ENCODE measurements at places on chromosomes 13 and 19. TPM values are rescaled to one million over a fixed set of nuclear protein-coding genes. Genes with fewer than 3 reads are reported as not detected.
A peak's percentile ranks its signal among the peaks of the same experiment; 100 is the strongest.

RPS28 gene
- 1,480 TPM for total RNA-seq

MEIS3 gene
- total RNA-seq: not detected

ATP1A3 gene
- 2.0 TPM for total RNA-seq

CADM4 gene
- total RNA-seq: 0.12 TPM

LENG9 gene
- 3.8 TPM for total RNA-seq

FBXW9 gene
- total RNA-seq: 5.3 TPM

ZNF814 gene
- total RNA-seq: 22.2 TPM

C19orf25 gene
- total RNA-seq: 33.2 TPM

POLR2I gene
- 56.4 TPM for total RNA-seq

RNF113B gene
- total RNA-seq: not detected

ACP7 gene
- not detected for total RNA-seq

FIZ1 gene
- total RNA-seq: 16.9 TPM

CDC42EP5 gene
- total RNA-seq: not detected

DNA sequence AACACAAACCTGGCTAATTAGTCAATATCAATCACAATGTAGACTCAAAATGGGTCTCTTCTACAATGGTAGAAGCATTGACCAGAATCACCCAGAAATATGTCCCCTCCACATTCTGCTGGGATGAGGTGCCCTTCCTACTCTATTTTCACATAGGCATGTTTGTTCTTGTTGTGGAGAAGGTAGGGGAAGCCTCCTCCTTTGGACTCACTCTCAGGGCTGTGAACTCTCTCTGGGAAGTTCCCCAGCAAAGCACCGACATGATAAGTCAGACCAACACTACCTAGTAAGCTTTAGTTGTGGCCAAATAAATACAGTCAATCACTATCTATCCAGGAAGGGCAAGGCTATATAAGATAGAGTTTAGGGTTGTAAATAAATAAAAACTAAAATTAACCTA, 194.5 kb upstream of the UBL3 start:
- H3K27me3 ChIP-seq: peaks cover 8% of the 10 kb centered on the region
- H3K36me3 ChIP-seq: no peaks in the 10 kb centered on the region
- DNase-seq: no peak
- H3K4me3 ChIP-seq: no peak overlapping the region

GRCh38 chr13:20989656-20990321, 71.6 kb downstream of the LATS2 start:
- no peaks in the 10 kb centered on the region for H3K27me3 ChIP-seq
- DNase-seq: no peak
- H3K36me3 ChIP-seq: no peaks in the 10 kb centered on the region
- no peak overlapping the region for H3K4me3 ChIP-seq
- no peak overlapping the region for H3K27ac ChIP-seq

DNA sequence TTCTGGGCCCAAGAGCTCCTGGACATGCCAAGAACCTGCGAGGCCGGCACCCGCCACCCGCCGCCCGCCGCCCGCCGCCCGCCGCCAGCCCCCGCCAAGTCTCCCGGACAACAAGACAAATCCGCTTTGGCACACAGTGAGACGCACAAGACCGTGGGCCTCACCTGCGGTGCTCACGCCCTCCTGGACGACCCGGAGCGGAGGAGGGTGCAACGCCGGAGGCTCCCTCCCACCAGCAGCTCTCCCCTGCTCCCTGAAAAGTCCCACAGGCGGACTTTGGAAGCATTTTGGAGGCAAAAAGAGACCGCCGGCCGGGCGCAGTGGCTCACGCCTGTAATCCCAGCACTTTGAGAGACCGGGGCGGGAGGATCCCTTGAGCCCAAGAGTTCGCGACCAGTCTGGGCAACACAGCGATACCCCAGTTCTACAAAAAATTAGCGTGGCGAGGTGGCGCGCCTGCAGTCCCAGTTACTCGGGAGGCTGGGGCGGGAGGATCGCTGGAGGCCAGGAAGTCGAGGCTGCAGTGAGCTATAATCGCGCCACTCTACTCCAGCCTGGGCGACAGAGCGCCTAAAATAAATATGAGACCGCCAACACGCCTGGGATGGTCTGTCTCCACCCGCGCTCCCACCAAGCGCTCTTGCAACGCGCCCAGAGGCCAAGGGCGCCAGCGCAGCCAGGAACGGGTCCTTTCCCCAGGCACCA, 783 bp downstream of the RHPN2 start:
- H3K4me3 ChIP-seq: peak overlapping the region; percentile 61
- H3K27ac ChIP-seq: no peak overlapping the region
- H3K4me1 ChIP-seq: peaks cover 6% of the 10 kb centered on the region
- peaks cover 39% of the 10 kb centered on the region for H3K27me3 ChIP-seq
- no peak for DNase-seq

DNA sequence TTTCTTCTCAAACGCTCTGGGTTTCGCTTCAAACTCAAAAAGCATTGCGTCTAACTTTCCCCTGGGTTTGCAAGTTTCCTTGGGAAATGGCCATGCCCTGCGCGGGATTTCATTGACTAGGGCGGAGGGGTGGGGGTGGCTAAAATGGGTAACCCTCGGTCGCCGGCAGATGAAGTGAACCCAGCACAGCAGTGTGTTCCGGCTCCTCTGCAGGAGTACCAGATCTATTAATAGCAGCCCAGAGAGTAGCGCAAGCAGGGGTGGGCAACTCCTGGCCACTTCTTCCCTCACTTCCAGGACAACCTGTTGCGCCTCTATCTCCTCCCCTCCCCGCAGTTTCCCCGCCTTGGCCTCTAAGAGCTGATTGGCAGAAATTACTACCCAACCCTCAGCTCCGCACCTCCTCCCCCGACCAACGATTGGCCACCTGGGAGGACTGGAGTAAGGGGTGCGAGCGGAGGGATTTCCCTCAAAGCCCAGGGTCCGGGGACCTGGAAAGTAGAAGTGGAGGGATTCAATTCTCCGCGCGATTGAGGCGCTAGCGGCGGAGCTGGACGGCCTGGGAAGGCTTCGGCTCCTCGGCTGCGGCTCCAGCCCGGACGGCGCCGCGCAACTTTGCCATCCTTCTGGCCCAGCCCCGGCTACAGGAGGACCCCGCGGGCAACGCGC, at the start of gene FREM2:
FREM2 (plus strand) TSS at position 501 of the 669 bp plus-strand sequence. CDS start 268 bp downstream, outside the sequence.
- no peaks in the 10 kb centered on the region for H3K4me1 ChIP-seq
- no peak within 1 kb of the TSS for H3K27ac ChIP-seq
- DNase-seq: no peak
- no peak within 1 kb of the TSS for H3K4me3 ChIP-seq

GRCh38 chr19:55474269-55475265, 1.9 kb upstream of the ZNF628 start:
- H3K27me3 ChIP-seq: no peaks in the 10 kb centered on the region
- no peak overlapping the region for H3K4me3 ChIP-seq
- DNase-seq: no peak
- peaks cover 26% of the 10 kb centered on the region for H3K4me1 ChIP-seq
- no peak overlapping the region for H3K27ac ChIP-seq

GRCh38 chr19:48501494-48502349, 9.9 kb downstream of the LMTK3 start:
- H3K4me3 ChIP-seq: peak overlapping the region; percentile 57
- peaks cover 19% of the 10 kb centered on the region for H3K27me3 ChIP-seq
- no peaks in the 10 kb centered on the region for H3K36me3 ChIP-seq
- peak; percentile 79 for DNase-seq
- H3K27ac ChIP-seq: peak overlapping the region; percentile 60

- no peak overlapping the region for H3K4me3 ChIP-seq
- H3K27me3 ChIP-seq: no peaks in the 10 kb centered on the region
- no peak overlapping the region for H3K27ac ChIP-seq
Measured at GRCh38 chr13:90683711-90684131, 663.8 kb upstream of the MIR17HG start.

DNA sequence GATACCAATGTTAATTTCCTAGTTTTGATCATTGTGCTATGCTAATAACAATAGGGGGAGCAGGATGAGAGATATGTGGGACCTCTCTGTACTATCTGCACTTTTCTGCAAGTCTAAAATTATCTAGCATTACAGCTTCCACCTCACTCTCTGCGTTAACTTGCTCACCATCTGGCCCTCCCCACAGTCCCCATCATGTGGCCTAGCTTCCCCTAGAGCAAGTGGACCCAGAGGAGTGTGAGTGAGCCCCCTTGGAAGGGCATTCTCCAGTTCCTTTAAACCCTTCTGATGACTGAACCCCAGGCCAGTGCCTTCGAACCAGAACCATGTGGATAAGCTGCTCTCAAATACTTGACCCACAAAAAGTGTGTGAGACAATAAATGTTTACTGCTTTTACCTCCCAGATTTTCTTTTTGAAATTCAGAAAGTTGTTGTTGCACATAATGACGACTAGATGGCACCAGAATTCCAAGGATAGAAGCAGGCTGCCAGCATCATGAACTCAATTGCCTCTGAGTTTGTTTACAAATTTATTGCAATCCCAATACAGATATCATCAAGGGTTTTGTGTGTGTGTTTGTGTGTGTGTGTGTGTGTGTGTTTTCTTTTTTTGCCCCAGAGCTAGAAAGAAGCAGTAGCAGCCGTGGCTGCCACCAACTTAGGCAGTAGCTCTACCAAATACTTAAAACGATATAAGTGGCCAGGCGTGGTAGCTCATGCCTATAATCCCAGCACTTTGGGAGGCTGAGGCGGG, 49.0 kb upstream of the ZNF780A start:
- H3K4me3 ChIP-seq: no peak overlapping the region
- DNase-seq: peak; percentile 30
- no peaks in the 10 kb centered on the region for H3K36me3 ChIP-seq
- H3K4me1 ChIP-seq: peaks cover 27% of the 10 kb centered on the region

GRCh38 chr13:82647540-82647939, 1234.7 kb downstream of the SLITRK1 start:
- DNase-seq: no peak
- H3K4me3 ChIP-seq: no peak overlapping the region
- H3K36me3 ChIP-seq: no peaks in the 10 kb centered on the region
- no peak overlapping the region for H3K27ac ChIP-seq
- H3K27me3 ChIP-seq: no peaks in the 10 kb centered on the region

DNA sequence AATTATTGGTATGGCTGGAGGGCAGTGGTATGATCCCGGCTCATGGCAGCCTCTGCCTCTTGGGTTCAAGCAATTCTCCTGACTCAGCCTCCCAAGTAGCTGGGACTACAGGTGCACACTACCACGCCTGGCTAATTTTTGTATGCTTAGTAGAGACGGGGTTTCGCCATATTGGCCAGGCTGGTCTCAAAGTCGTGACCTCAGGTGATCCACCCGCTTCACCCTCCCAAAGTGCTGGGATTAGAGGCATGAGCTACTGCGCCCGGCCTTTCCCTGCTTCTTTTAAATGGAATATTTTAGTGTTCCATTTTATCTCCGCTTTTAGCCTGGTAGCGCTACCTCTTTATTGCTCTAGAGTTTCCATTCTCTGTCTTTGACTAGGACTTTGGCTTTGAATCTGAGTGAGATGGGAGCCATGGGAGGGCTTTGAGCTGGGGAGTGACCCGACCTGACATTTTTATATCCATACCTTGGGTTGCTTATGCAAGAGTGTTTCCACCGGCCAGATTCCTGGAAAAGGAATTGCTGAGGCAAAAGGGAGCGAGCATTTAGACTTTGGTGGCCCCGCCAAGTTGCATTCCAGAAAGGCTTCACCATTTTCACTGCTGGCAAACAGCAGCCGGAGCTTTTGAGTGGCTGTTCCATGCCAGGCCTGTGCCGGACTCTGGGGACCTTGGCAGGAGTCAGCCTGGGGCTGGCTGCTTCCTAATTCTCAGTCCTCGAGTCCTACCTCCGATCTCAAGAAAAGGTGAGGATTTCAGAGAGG, 22.9 kb downstream of the BICRA start:
- no peak overlapping the region for H3K4me3 ChIP-seq
- no peaks in the 10 kb centered on the region for H3K36me3 ChIP-seq
- H3K27me3 ChIP-seq: no peaks in the 10 kb centered on the region
- peaks cover 12% of the 10 kb centered on the region for H3K4me1 ChIP-seq

GRCh38 chr13:109627649-109628048, 158.7 kb downstream of the IRS2 start:
- no peaks in the 10 kb centered on the region for H3K36me3 ChIP-seq
- H3K4me3 ChIP-seq: no peak overlapping the region
- H3K4me1 ChIP-seq: no peaks in the 10 kb centered on the region
- no peak for DNase-seq
- H3K27me3 ChIP-seq: peaks cover 2% of the 10 kb centered on the region
- no peak overlapping the region for H3K27ac ChIP-seq

GRCh38 chr19:33520844-33521479, 629 bp downstream of the PEPD start:
- no peaks in the 10 kb centered on the region for H3K36me3 ChIP-seq
- H3K4me3 ChIP-seq: peak overlapping the region; percentile 79
- peaks cover 27% of the 10 kb centered on the region for H3K4me1 ChIP-seq
- DNase-seq: no peak

DNA sequence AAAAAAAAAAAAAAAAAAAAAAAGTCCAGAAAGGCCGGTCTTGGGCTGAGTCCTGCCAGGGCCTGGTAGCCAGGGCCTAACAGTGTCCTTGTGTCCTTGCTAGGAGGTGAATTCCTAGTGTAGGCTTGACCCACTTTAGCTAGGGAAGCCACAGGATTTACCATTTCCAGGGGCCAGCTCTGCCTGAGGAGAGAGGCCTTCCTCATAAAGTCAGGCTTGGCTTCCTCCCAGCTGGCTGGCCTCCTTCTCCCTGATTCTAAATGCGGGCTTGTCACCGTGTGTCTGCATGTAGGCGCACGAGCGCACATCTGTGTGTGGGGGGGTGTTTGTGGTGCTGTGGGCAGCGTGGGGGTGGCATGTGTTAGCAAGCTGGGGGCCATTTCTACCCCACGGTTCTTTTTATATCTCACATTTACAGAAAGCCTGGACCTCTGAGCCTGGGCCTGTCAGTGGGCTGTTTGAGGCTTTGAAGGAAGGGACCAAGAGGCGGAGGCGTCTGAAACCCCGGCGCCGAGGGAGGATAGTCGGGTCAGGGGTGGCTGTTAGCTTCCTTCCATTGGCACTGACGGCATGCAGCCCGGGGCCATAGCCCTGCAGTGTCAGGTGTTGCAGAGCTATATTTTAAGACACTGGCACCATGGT, 31.7 kb downstream of the IER2 start:
- H3K27me3 ChIP-seq: no peaks in the 10 kb centered on the region
- peaks cover 33% of the 10 kb centered on the region for H3K4me1 ChIP-seq
- DNase-seq: no peak
- H3K4me3 ChIP-seq: no peak overlapping the region
- H3K36me3 ChIP-seq: peaks cover 2% of the 10 kb centered on the region

GRCh38 chr19:54530866-54531265, 28.2 kb downstream of the LAIR2 start:
- peaks cover 43% of the 10 kb centered on the region for H3K4me1 ChIP-seq
- H3K36me3 ChIP-seq: no peaks in the 10 kb centered on the region
- no peak for DNase-seq

DNA sequence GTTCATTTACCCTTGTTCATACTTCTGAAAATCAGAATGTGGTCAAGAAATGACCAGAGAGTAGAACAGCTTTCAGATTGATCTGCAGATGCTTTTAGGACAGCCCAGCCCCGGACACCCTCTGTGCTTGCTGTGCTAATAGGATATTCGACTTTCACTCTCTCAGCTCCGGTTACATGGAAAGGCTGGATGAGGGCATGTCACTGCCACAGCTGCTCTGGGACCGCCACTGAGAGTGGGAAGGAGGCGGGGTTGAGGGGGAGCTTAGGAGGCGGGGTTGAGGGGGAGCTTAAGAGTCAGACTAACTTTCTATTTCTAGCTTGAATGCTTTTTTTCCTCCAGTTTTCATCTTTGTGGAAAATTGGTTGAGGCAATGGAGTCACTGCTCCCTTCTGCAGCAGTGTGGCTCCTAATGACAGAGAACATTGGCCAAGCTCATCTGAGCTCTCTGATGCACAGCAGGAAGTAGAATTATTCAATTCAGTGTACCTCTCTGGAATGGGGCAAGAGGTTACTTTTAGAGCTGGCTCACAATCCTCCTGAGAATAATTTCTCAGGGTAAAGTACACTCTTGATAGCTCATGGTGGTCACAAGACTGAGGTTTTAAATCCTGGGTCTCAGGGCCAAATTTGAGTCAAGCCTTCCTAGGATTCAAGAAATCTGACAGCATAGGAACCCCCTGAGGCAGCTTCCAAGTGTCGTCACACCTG, 74.6 kb upstream of the NPAS1 start:
- no peaks in the 10 kb centered on the region for H3K27me3 ChIP-seq
- H3K36me3 ChIP-seq: peaks cover 7% of the 10 kb centered on the region
- H3K4me3 ChIP-seq: no peak overlapping the region
- H3K4me1 ChIP-seq: peaks cover 13% of the 10 kb centered on the region

Data from activated CD4-positive, alpha-beta T cell treated with anti-CD3 and anti-CD28 coated beads, Interleukin-2, amount 10 ng/mL, durations not matched to agents 7 days and 5 days (primary cell).